ENCODE measurements at places on chromosomes 1 and 21.

DNA sequence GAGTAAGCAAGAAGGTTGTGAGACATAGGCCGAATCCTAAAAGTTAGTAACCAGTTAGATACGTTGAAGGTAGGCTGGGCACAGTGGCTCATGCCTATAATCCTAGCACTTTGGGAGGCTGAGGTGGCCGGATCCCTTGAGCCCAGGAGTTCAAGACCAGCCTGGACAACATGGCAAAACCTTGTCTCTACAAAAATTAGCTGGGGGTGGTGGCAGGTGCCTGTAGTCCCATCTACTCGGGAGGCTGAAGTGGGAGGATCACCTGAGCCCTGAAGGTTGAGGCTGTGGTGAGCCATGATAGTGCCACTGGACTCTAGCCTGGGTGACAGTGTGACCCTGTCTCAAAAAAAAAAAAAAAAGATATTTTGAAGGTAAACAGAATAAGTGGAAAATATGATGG, 1.5 kb upstream of the PARP1 start:
- H3K4me1 ChIP-seq = peaks cover 23% of the 10 kb centered on the region
- no peak for DNase-seq
- peaks cover 9% of the 10 kb centered on the region for H3K27me3 ChIP-seq
- peaks cover 7% of the 10 kb centered on the region for H3K36me3 ChIP-seq

GRCh38 chr1:19644395-19644680, 227 bp downstream of the NBL1 start:
- H3K27me3 ChIP-seq = peaks cover 18% of the 10 kb centered on the region
- no peak for DNase-seq
- H3K36me3 ChIP-seq = peaks cover 2% of the 10 kb centered on the region
- peaks cover 37% of the 10 kb centered on the region for H3K4me1 ChIP-seq
- H3K27ac ChIP-seq = no peak overlapping the region

- no peaks in the 10 kb centered on the region for H3K36me3 ChIP-seq
- DNase-seq = no peak
- no peak overlapping the region for H3K27ac ChIP-seq
- no peaks in the 10 kb centered on the region for H3K4me1 ChIP-seq
- no peaks in the 10 kb centered on the region for H3K27me3 ChIP-seq
Observed at GRCh38 chr1:213744780-213745179, 243.0 kb upstream of the PROX1 start.

DNA sequence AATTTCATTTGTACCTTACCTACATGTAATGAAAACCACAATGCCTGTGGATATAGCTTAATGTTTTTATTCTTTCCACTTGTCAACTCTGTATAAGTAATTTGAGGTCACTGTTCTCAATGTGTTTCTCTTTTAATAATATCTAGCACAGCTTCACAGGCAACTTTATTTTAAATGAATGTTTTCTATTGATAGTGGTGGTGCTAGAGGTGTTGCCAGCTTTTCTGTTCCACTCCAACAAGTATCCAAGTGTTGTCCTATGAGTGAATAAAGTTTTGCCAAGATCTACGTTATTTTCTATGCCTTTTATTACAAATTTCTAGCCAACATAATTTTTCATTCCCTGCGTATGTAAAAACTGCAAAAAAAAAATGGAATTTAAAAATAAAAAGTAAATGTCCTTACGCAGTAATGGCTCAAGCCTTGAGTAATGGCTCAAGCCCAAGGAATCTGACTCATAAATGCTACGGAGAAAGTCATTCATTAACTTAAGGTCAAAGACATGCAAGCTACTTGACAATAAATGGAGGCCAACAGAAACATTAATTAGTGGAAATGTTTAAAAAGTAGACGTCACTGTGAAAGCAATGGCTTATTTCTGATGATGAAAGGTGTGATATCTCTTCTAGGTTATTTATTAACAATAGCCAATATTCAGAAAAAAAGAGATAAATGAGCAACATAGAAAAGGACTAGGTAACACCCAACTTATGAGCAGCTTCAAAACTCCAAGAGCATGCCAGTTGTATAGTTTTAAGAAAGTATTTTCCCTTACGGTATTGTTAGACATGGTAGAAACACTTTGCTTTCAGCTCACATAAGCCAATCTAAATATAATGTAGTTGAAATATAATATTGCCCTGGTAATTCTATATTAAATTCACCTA, 71.4 kb downstream of the SLC44A5 start:
- DNase-seq = no peak
- H3K4me3 ChIP-seq = no peak overlapping the region
- H3K27ac ChIP-seq = no peak overlapping the region
- no peaks in the 10 kb centered on the region for H3K4me1 ChIP-seq

DNA sequence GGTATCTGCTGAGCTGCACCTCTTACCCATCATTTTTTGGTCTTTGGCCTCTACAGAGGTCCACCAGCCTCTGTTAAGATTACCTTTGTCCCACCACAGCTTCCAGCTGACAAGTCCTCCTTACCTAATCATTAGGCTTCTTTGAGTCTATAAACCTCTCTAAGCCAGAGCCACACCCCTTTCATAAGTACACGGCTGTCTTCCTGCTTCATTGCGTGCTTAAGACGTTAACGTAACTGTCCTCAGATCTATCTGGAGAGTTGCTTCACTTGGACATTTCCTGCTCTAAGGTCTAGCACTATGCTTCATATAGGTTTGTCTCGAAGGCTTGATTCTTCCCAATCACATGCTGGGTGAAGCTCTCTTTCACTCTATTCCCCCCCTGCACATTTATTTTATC, 71.0 kb upstream of the CACHD1 start:
- no peak overlapping the region for H3K4me3 ChIP-seq
- no peaks in the 10 kb centered on the region for H3K36me3 ChIP-seq
- DNase-seq = no peak
- no peak overlapping the region for H3K27ac ChIP-seq

DNA sequence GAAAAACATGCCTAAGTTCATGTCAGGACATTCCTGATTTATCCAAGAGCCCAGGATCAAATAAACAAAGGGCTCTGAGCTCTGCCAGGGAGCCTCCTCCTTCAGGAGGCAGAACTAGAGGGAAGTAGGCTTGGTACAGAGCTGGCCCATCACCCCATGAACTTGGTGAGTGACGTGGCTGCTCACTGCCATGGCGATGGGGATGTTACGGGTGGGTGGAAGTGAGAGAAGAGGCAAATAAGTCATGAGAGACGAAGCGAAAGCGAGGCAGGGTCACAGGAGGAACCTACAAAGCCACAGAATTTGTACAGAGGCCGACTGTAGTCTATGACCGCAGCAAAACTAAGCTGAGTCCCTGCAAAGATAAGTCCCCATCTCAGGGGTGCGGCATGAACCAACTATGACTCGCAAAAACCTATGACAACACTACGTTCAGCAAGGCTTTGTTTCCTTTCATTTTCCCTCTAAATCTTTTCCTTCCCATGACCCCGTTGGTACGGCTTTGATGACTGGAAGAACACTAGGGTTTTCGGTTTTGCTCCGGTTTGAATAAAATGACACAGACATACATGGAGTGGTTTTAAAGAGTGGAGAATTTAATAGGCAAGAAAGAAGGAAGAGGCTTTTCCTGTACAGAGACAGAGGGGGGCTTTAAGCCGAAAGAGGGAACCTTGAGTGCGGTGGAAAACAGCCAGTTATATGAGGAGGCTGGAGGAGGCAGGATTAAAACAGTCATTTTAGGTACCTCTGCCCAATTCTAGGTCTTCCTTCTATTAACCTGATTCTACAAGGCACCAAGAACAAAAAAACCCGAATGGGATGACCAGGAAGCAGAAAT, 74.1 kb downstream of the CD46 start:
- H3K4me3 ChIP-seq = peak overlapping the region; percentile 90
- peaks cover 78% of the 10 kb centered on the region for H3K4me1 ChIP-seq
- H3K27me3 ChIP-seq = no peaks in the 10 kb centered on the region
- DNase-seq = peak; percentile 92
- H3K36me3 ChIP-seq = peaks cover 43% of the 10 kb centered on the region

GRCh38 chr1:178928976-178929375, 58.1 kb upstream of the ANGPTL1 start:
- H3K4me1 ChIP-seq = no peaks in the 10 kb centered on the region
- H3K36me3 ChIP-seq = no peaks in the 10 kb centered on the region
- DNase-seq = no peak
- H3K27ac ChIP-seq = no peak overlapping the region
- no peak overlapping the region for H3K4me3 ChIP-seq
- peaks cover 3% of the 10 kb centered on the region for H3K27me3 ChIP-seq

DNA sequence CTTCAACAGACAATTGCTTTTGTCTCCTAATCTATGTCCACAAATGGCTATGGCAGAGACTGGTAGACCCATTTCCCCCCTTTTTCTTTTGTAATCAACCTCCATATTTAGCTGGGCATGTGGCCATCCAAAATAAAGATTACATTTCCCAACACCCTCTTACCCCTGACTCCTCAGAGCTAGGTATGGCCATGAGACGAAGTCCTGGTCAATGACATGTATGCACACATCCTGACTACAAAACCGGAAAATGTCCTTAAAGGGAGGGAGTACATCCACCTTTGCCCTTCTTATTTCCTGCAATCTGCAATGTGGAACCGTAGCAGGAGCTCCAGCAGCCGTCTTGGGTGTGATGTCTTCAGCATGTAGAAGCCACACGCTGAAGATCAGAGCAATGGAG, 36.2 kb upstream of the RCSD1 start:
- no peak for DNase-seq
- peaks cover under 1% of the 10 kb centered on the region for H3K4me1 ChIP-seq
- no peak overlapping the region for H3K27ac ChIP-seq
- H3K4me3 ChIP-seq = no peak overlapping the region
- H3K27me3 ChIP-seq = peaks cover 3% of the 10 kb centered on the region

- no peaks in the 10 kb centered on the region for H3K27me3 ChIP-seq
- no peak overlapping the region for H3K27ac ChIP-seq
- H3K4me3 ChIP-seq = no peak overlapping the region
- no peaks in the 10 kb centered on the region for H3K4me1 ChIP-seq
- peaks cover 7% of the 10 kb centered on the region for H3K36me3 ChIP-seq
- no peak for DNase-seq
Observed at GRCh38 chr1:241606544-241606943, 33.6 kb downstream of the CHML start.

- DNase-seq = peak; percentile 24
- H3K27me3 ChIP-seq = no peaks in the 10 kb centered on the region
- peak within 1 kb of the TSS; percentile 90 for H3K4me3 ChIP-seq
- H3K4me1 ChIP-seq = peaks cover 31% of the 10 kb centered on the region
- H3K27ac ChIP-seq = peak within 1 kb of the TSS; percentile 81
Observed at GRCh38 chr1:44031252-44032169, at the start of gene SLC6A9. Gene SLC6A9, minus strand, starts transcription at chr1:44031462. Its CDS starts 7,185 bp downstream, at chr1:44024277.

GRCh38 chr1:223831755-223832636, 13.8 kb downstream of the TP53BP2 start:
- H3K4me1 ChIP-seq = peaks cover 26% of the 10 kb centered on the region
- H3K4me3 ChIP-seq = peak overlapping the region; percentile 65
- peaks cover 7% of the 10 kb centered on the region for H3K36me3 ChIP-seq

DNA sequence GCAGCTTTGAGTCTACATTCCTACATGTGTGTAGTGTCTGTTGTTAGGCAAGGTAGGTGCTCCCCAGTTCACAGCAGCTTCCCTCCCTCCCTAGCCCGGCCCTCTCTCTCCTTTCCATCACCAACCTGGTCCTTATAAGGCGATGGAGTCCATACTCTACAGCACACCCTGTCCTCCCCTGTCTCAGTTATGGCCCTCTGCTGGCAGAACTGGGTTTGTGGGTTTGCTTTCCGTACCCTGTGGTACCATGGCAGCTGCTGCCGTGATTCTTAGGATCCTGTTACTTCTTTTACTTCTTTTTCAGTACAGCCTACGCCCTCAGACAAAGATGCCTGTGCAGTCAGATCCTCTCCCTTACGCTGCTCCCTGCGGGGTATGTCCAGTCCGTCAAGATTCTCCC, 31.7 kb downstream of the AK5 start:
- no peak overlapping the region for H3K27ac ChIP-seq
- no peak overlapping the region for H3K4me3 ChIP-seq
- H3K4me1 ChIP-seq = peaks cover 14% of the 10 kb centered on the region
- DNase-seq = no peak
- H3K27me3 ChIP-seq = no peaks in the 10 kb centered on the region

DNA sequence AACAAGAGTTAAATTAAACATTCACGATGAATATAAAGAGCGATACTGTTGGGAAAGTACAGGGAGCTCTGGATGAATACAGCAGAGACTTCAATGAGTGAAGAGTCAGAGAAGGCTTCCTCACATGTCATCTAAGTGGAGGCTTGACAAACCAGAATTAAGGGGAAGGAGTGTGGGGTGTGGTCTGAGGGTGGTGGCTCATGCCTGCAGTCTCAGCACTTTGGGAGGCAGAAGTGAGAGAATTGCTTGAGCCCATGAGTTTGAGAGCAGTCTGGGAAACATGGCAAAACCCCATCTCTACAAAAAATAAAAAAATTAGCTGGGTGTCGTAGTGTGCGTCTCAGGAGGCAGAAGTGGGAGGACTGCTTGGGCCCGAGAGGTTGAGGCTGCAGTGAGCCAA, 8.7 kb downstream of the SDHB start:
- H3K4me3 ChIP-seq = no peak overlapping the region
- peaks cover 33% of the 10 kb centered on the region for H3K36me3 ChIP-seq
- no peak overlapping the region for H3K27ac ChIP-seq
- DNase-seq = no peak

DNA sequence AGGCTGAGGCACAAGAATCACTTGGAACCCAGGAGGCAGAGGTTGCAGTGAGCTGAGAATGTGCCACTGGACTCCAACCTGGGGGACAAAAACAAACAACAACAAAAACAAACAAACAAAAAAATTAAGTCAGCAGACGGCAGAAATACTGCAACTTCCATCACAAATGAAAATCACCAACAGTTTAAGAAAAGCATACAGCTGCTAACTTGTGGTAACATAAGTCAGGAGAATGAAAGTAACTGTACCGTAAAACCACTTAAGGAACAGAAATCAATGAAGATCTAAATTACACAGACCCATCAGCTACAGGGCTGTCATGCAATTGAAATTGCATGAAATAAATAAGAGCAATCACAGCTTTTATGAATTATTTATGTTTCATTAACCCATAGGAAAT, 25.0 kb downstream of the MCOLN2 start:
- peaks cover 32% of the 10 kb centered on the region for H3K36me3 ChIP-seq
- no peak for DNase-seq
- peak overlapping the region; percentile 92 for H3K27ac ChIP-seq
- peak overlapping the region; percentile 69 for H3K4me3 ChIP-seq

GRCh38 chr1:183262628-183263200, 76.7 kb downstream of the LAMC2 start:
- no peak overlapping the region for H3K4me3 ChIP-seq
- no peak overlapping the region for H3K27ac ChIP-seq

DNA sequence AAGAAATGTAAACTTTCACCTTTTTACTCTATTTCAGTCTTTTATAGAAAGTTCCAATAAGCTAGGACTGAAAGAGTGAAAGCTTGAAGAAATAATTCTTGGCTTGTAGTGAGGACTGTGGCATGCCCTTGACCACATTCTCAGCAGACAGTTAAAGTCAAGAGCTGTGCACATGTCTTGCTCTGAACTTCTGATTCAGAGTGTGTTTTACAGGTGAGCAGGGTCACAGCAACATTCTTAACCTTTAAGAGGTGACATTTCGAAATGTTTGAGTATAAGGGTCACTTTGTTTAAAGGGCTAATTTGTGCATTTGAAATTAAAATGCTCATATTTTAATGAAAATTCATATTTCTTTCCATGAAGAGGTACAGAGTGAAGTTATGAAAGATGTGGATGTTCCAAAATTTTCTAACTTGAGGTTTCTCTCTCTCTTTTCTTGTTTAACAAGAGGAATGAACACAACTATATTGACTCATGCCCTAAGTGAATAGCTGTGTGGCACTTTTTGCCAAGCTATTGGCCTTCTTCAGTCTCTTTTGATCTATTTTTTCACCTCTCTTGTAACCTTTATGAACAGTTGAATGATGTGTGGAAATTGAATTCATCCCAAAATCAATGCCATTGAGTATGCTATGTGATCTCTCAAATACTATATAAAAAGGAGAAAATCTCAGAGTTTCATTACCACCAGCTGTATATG, 918.1 kb downstream of the ADGRL2 start:
- H3K36me3 ChIP-seq = no peaks in the 10 kb centered on the region
- DNase-seq = no peak
- no peak overlapping the region for H3K4me3 ChIP-seq
- H3K27me3 ChIP-seq = no peaks in the 10 kb centered on the region
- no peaks in the 10 kb centered on the region for H3K4me1 ChIP-seq
- no peak overlapping the region for H3K27ac ChIP-seq

All from T-helper 2 cell treated with Interferon-gamma antibody and Interleukin-4, amounts not matched to agents 5 μg/mL and 100 μg/mL, for 36 hours (primary cell).